ENCODE measurements at places on chromosomes 3 and 15.

- DNase-seq, result peak; percentile 63
These were observed 27.0 kb upstream of the TFG start for GRCh38 chr3:100682056-100682853.

DNA sequence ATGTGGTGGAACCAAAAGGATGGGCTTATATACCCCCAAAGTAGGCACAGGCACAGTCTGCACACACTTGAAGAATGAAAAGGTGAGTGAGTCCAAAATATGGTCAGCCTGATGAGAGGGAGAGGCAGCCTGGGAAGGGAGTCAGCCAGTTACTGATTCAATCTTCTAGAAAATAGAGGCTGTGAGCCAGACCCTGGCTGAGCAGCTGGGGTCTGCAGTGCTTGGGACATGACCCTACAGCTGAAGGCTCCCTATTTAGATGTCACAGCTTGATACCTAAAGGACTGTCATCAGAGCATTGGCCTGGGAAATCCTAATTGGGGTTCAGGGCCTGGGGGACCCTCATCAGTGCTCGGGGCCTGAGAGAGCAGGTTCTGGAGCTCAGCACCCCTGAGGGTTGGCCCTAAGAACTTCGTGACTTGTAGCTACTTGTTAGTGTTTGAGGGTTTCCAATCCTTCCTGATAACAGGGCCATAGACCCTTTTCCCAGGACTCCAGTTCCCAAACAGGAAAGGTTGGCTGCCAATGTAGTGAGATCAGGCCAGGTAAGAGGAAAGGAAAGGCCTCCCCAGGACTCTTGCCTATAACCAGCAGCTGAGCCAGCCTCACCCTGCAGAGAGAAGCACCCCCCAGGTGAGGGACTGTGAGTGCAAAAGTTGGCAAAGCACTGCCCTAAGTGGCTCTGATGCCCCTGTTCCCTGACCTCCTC lies 54.7 kb upstream of the SLCO2A1 start:
- DNase-seq, result no peak

DNA sequence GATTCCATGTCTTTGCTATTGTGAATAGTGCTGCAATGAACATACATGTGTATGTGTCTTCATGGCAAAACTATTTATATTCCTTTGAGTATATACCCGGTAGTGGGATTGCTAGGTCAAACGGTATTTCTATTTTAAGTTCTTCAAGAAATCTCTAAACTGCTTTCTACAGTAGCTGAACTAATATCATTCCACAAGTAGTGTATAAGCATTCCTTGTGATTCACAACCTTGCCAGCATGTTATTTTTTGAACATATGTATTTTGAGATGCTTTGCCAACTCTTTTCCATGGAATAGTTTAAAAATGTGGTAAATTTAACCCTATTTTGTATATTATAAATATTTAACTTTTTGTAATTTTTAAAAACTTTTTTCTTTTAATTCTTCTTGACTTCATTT lies 592.7 kb upstream of the NAALADL2 start:
- DNase-seq, result no peak

DNA sequence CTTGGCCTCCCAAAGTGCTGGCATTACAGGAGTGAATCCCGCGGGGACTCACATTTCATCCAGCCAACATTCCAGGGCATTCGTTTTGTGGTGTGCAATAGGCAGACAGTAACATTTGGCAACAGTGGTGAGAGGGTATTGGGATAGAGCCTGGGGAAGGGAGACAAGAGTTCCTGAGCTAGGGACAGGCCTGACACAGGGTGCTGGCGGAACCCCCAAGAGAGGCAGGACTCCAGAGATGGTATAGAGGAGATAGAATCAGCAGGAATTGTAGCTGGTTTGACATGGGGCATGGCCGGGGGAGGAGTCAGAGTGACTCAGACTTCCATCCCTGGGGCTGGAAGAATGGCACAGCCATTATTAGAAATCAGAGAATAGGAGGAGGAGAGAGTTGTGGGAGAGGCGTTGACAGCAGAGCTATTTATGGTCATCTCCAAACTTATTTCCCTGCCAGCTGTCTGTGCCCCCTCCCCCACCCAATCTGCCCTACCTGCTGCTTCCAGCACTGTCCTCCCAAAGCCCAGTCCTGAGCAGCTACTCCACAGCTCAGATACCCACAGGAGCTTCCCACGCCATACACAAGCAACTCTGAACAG lies 4.4 kb upstream of the IDH2 start:
- DNase-seq, result peak; percentile 54

DNA sequence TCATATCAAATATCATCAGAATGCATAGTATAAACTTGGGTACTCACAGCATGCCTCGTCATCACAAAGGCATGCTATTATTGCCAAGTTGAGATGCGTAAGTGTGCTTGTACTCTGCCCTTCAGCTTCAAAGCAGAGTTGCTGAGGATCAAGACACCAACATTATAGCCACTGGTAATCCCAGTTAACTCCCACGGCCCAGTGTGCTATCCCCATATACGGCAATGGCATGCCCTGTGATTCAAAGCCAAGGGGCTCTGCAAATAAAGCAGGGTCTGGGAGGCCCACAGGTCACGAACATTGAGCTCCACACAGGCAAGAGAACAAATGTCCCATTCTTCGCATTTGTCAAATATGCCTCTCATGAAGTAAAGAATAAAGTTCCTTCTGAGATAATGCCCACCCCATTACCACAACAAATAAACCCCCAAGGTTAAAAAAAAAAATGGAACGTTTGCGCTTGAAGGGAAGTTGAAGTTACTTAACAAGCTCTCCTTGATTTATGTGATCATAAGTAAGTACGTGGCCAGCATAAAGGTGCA lies 298.1 kb upstream of the NECTIN3 start:
- DNase-seq, result no peak

- DNase-seq, result no peak
These were observed 616.7 kb upstream of the SUCLG2 start for GRCh38 chr3:68271145-68271544.

- DNase-seq, result peak; percentile 45
These were observed 51.3 kb upstream of the KPNA4 start for GRCh38 chr3:160616716-160617115.
